WTC11 (cell line): ENCODE measurements at places on chromosomes 2 and 18. TPM values are rescaled to one million over a fixed set of nuclear protein-coding genes. Genes with fewer than 3 reads are reported as not detected.

The VWC2L gene
- not detected in 3 replicates for total RNA-seq

The SGPP2 gene
- 0.07 to 0.11 TPM (median 0.07 TPM) in 3 replicates for total RNA-seq

The SLC14A1 gene
- total RNA-seq, result not detected in 3 replicates

The GKN2 gene
- total RNA-seq, result not detected in 3 replicates

The GDF7 gene
- total RNA-seq, result 0.18 to 0.55 TPM (median 0.23 TPM) in 3 replicates

The UGT1A5 gene
- total RNA-seq, result not detected in 3 replicates

The LIMS1 gene
- 40.7 to 50.6 TPM (median 43.4 TPM) in 3 replicates for total RNA-seq

The ANKRD23 gene
- total RNA-seq, result 2.5 to 4.1 TPM (median 3.2 TPM) in 3 replicates

The CEP76 gene
- total RNA-seq, result 13.8 to 16.9 TPM (median 14.2 TPM) in 3 replicates

The ALPI gene
- total RNA-seq, result not detected in 3 replicates
